ENCODE measurements at places on chromosomes 1 and 21.

DNA sequence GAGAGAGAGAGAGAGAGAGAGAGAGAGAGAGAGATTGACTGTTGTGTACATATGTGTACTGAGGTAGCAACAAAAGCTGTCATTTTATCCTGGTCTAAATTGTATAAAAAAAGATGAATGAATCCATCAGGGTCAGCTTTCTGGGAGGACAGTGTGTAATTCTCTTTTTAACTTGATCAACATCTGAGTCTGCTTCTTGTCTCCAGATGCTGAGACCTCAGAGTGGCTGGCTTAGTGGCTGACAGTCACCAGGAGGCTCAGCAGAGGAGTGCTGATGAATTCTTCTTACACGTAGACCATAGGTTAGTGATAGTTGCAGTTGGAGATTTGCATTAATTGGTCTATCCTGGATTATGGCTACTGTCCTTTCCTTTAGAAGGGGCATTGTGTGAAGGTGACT lies 28.5 kb upstream of the PLXNA2 start:
- no peak for DNase-seq

GRCh38 chr21:34313116-34313515 lies 50.7 kb upstream of the KCNE2 start:
- DNase-seq, result peak; percentile 8

DNA sequence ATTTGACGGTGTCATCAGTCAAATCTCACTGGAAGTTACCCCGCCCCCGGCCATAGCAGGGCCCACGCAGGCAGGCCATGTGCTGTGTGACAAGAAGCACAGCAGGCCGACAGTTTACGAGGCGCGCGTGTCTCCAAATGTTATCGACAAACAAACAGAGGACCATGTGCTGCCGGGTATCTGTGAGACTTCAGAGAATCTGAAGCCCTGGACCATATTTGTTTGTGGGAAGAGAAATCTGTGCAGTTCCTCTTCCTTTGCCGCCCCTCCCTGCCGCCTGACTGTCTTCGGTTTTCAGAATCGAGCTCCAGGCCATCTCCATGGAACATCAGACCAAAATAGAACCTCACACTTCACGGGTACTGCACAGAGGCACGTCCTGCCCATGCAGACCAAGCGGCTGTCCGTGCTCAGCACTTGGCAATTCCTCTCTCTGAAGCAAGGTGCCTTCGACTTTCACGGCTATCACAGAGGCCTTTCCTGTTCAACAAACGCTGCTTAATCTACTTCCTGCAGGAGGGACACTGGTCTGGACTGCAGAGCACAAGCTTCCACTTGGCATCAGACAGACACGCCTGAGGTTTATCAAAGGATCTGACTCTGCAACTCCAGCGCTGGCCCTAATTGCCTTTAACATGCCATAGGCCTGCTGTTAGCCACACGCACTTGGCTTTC lies 135.7 kb upstream of the KRTAP19-8 start:
- DNase-seq, result no peak

DNA sequence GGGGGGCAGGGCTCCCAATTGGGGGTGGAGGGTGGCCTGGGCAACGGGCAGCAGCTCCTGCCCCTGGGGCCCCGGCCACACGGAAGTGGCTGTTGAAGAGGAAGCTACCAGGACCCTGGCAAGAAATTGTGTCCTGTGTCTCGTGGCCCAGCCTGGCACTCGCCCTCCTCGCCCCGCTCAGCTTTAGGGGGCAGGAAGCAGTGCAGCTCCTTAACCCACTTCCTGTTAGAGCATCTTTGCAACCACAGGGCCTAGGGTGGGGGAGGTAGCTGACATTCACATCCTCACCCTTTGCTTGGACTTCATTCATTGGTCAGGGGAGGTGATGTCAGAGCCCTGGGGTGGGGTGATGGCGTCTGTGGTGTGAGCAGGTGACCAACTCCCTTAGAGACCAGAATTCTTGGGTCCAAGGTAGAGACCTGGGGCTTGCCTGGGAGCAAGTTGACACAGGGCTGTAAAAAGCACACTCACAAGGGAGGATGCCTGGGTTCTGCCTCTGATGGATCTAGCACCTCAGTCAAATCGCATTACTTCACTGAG lies at the start of gene ARHGAP30:
TSS of gene ARHGAP30 (minus strand) at position 161 of the 540 bp plus-strand sequence. CDS start 267 bp downstream, outside the sequence.
- no peak for DNase-seq

- peak; percentile 89 for DNase-seq
These were observed 58.3 kb downstream of the UBE2T start for GRCh38 chr1:202283379-202283844.

- no peak for DNase-seq
These were observed 7.1 kb downstream of the GPR157 start for GRCh38 chr1:9121496-9122409.

DNA sequence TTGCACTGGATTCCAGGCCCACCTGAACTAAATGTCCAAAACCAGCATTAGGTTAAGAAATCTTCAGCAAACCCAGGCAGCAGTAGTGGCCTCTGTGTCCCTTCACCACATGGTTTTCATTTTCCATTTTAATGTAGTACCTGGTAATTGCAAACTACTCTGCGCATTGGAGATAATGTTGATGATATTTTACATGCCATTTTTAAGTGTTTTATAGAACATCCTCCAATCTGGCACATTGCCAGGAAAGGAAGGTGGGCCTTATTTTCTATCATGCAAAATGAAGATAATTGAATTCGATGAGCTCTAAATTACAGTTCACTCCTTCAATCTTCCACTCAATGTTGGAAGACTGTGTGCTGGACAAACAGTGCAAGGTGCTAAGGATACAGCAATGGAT lies 89.5 kb downstream of the ZC3H11B start:
- DNase-seq, result no peak

DNA sequence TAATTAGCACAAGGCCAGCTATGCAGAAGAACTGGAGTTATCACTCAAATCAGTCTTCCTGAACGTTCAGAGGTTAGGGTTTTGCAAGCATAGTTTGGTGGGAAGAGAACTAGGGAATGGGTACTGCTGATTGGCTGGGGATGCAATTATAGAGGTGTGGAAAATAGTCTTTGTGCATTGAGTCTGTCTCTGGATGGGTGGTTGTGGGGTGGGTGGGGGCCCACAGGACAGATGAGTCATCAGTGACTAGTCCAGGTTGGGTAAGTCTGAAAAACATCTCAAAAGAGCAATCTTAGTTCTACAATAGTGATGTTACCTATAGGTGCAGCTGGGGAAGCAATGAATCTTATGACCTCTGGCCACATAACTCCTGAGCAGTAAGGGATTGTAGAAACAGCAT lies 89.7 kb upstream of the HMCN1 start:
- DNase-seq, result no peak

DNA sequence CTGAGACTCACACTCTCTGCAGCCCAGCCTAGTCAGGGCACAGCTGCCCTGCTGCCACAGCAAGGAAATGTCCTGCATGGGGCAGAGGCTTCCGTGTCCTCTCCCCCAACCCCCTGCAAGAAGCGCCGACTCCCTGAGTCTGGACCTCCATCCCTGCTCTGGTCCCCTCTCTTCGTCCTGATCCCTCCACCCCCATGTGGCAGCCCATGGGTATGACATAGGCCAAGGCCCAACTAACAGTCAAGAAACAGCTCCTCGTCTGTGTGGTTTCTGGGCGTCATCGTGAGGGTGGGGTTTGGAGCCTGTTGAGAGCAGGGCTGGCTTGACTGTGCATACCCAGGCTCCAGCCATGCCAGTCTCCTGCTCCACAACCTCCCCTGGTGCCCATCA lies 19.5 kb downstream of the FAAH start:
- no peak for DNase-seq

DNA sequence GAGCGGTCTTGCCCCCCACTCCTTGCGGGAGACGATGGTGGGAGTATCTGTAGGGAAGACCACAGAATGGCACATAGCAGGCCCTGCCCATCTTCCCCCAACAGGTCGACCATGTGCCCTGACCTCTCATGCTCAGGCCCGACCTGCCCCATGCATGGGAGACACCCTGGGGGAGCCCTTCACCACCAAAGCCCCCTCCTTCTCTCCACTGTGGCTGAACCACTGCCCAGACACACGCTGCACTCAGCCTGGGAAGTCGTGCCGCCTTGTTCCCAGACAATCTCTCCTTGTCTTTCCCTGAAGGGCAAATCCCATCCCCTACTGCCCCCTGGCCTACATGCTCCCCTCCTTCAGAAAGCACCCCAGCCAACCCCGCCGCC lies 5.5 kb downstream of the PGLYRP3 start:
- no peak for DNase-seq

DNA sequence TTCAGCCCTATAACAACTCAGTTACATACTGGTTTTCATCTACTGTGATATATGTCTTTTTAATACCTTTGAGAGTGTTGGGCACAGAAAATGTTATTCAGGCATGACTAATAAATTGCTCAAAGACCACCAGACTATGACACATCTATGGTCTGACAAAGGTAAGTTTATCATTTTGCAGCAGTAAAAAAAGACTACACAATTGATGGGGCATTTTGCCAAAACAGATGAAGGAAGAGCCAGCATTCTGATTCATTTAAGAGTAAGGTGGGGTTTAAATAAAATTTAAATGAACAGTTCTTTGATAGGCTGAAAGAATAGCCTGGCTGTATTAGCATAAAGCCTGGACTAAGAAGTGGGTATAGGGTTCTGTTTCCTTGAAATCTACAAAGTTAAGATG lies 8.8 kb upstream of the RNPC3 start:
- DNase-seq, result peak; percentile 80

DNA sequence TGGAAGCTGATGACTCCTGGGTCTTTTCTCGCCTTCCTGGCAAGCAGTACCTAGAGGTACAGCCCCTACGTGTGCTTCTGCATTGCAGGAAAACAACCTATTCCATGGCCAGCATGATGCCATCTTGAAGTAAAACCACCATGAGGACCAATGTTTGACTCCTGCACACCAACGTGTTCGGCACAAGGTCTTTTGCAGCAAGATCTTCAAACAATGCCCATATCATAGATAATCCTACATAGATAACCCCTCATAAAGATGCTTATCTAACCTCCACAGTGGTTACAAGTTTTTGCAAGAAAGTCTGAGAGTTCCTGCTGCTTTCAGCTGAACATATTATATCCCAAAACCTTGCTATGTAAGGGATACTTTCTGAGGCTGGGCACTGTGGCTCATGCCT lies 141.1 kb upstream of the MAP1LC3C start:
- no peak for DNase-seq

DNA sequence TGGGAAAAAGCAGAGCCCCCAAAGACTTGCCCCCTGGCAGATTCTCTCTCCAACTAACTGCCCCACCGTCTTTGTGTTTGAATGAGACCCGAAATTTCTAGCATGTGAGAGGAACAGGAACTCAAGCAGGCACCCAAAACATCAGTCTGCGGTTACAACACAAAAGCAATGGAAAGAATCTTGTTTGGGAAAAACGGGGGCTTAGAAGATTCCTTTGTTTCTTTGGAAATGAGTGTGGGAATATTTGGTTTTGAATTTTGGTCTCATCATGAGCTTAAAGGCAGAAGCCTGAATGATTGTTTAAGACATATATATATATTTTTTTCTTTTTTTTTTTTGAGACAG lies 188.9 kb upstream of the TMEM51 start:
- DNase-seq, result no peak

- DNase-seq, result no peak
These were observed 953 bp upstream of the KPRP start for GRCh38 chr1:152756872-152757271.

- DNase-seq, result no peak
These were observed 314.1 kb downstream of the DISC1 start for GRCh38 chr1:231940701-231941100.

DNA sequence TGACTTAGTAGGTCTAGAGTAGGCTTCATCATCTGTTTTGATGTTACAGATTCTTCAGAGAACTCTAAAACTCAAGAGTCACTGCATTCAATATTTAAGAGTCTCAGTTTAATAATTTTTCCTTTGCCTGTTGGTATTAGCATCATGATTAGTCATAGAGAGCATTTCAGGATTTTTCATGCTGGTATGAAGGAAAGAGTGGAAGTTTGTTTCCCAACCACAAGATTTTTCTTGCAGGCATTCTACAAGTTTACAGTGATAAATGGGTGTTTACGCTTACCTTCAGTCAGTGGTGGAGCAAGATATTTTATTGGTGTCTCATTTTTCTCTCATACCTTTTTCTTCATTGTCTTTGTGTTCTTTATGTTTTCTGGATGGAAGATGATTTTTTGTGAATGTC lies 58.4 kb upstream of the MYOCOS start:
- peak; percentile 78 for DNase-seq
